ENCODE measurements at places on chromosomes 11 and 22.

- DNase-seq, result no peak
These were observed 109.3 kb downstream of the FBXO7 start for GRCh38 chr22:32583921-32584335.

GRCh38 chr22:45642986-45643385, 28.6 kb upstream of the ATXN10 start:
- no peak for DNase-seq

DNA sequence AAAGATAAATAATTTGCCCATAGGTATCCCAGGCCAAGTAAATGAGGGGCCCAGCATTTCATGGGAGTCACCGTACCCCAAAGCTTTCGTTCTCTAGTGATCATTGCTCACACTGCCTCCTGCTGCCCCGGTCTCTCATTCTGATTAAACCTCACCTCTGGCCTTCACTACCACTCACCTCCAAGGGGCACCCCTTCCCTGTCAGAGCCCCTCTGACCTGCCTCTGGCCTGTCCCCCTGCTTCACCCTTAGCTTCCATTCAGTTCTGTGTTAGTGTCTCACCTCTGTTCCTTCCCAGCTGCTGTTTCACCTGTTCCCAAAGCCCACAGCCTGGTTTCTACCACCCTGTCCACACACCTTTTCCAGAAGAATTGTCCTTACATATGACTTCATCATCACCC, 150.3 kb upstream of the E2F8 start:
- DNase-seq, result no peak

- no peak for DNase-seq
These were observed 199.9 kb downstream of the DSCAML1 start for GRCh38 chr11:117597071-117597470.

GRCh38 chr22:47067321-47067890, 305.0 kb downstream of the TBC1D22A start:
- DNase-seq, result no peak

DNA sequence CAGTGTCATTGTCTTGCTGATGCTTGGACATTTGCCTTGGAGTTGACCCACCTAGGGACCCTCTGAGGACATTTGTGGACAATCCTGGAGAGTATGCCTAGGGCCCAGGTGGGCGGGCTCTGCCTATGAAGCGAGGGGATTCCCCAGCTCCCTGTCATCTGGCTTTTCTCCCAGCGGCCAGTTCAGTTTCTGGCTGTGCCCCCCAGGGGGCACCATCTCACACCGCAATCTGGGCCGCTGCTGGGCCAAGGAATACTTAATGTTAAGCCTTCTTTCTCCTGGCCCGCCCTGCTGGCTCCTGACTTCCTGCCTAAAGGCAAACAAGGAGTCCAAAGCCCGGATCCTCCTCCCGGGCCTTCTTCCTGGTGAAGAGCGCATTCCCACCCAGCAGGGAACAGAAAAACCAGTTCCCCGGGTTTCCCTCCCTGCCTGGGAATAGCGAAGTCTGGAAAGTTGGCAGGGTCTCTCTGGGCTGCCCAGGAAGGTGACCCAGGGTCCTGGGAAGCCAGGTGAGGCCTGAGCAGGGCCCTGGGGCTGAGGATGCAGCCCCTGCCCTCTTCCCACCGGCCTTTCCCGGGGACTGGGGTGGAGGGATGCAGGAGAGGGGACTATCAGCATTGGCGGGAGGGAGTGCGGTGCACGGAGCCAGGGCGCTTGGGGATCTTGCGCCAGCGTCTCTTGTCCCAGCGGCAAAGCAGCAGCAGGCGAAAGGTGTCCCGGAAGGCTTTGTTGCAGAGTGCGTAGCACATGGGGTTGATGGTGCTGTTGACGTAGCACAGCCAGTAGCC, 11.9 kb downstream of the CHRM1 start:
- DNase-seq, result no peak

GRCh38 chr22:17753401-17753989, 20.8 kb downstream of the BID start:
- no peak for DNase-seq

GRCh38 chr11:11089805-11090204, 232.0 kb upstream of the ZBED5 start:
- no peak for DNase-seq

DNA sequence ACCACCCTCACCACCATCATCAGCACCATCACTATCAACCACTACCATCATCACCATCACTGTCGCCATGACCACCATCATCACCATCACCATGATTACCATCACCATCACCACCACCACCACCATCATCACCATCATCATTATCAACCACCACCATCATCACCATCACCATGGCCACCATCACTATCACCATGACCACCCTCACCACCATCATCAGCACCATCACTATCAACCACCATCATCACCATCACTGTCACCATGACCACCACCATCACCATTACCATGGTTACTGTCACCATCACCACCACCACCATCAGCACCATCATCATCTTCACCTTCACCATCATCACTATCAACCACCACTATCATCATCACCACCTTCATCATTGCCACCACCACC, 183.4 kb downstream of the SHANK2 start:
- no peak for DNase-seq

GRCh38 chr22:42873356-42873755, 16.3 kb upstream of the ARFGAP3 start:
- no peak for DNase-seq

GRCh38 chr11:131447277-131447815, 76.9 kb downstream of the NTM start:
- DNase-seq, result no peak

DNA sequence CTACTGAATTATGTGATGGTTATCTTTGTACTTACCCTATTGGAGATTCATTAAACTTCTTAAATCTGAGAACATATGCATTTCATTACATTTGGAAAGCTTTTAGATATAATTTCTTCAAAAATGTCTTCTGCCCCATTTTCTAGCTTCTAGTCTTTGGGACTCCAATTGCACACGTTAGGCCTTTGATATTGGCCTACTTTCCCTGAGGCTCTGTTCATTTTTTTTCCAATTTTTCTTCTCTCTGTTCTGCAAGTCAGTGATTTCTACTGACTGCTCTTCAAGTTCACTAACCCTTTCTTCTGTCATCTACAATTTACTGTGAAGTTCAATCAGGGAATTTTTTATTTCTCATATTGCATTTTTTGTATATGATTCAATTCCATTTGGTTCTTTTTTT, 43.0 kb downstream of the FZD4 start:
- DNase-seq, result no peak

- DNase-seq, result no peak
These were observed 9.3 kb upstream of the SERPING1 start for GRCh38 chr11:57588046-57588710.

DNA sequence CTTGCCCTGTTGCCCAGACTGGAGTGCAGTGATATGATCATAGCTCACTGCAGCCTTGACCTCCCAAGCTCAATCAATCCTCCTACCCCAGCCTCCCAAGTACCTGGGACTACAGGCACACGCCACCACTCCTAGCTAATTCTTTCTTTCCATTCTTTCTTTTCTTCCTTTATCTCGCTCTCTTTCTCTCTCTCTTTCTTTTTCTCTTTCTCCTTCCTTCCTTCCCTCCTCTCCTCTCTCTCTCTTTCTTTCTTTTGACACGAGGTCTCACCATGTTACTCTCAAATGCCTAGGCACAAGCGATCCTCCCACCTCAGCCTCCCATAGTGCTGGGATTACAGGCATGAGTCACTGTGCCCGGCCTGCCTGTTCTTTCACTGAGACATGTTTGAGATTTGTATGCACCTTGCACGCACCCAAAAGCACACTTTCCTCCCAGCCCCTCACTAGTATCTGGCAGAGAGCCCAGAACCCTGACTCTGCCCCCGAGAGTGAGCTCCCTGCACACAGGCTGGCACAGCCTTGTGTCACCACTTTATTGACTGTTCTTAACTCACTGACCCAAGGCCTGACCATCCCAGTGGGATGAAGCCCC, 56.8 kb downstream of the CD6 start:
- DNase-seq, result no peak

DNA sequence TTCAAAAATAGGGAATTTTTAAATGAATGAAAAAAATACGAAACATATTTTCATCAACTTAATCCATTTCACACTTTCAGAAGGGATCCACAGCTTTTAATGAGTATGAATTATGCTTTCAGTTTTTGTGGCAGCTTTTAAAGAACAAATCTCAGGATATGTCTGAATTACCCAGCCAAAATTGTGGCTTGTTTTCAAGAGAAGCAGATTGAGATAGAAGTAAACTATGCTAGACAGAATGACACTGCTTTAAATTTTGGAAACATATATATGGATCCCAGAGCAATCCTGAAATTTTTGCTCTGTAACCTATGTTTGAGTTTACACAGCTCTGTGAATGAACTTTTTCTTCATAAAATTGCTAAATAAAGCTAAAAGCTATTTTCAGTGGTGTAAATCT, 2.4 kb upstream of the HINFP start:
- DNase-seq, result no peak

DNA sequence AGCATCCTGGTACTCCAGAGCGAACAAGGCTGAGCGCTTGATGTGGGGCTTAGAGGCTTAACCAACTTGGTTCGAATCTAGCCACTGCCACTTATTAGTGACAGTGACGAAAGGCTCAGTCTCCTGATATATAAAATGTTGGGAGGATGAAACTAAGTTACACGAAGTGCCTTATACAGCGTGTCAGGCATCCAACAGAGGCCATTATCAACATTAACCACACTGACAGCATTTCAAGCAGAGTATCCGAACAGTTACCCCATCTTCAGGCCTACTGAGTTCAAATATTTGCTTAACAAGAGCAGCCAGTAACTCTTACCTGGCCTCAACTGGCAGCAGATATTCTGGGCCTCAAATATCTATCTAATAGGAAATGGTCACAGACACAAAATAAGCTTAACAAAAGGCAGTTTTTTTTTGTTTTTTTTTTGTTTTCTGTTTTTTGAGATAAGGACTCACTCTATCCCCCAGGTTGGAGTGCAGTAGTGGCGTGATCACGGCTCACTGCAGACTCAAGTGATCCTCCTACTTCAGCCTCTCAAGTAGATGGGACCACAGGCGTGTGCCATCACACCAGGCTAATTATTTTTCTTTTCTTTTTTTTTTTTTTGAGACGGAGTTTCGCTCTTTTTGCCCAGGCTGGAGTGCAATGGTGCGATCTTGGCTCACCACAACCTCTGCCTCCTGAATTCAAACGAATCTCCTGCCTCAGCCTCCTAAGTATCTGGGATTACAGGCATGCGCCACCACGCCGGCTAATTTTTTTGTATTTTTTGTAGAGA, 2.9 kb downstream of the SERPIND1 start:
- no peak for DNase-seq

DNA sequence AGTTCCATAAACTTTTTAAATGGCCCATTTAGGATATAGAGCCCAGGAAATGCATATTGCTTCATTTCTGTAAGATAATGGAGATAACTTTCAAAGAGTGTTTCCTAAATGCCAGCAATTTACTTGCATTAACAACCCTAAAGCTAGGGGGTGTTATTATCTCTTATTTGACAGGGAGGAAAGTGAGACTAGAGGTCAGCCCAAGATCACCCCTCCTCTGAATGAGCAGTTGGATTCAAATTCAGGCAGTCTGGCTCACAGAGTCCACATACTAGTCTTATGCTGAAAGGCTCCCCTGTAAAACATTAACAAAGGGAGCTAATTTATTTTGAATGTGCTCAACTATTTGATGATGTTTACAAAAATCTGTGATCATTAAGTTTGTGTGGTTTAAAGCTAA, 49.9 kb upstream of the TRIM77 start:
- DNase-seq, result no peak

- DNase-seq, result no peak
These were observed 67.3 kb upstream of the CSNK2A3 start for GRCh38 chr11:11420191-11420898.

DNA sequence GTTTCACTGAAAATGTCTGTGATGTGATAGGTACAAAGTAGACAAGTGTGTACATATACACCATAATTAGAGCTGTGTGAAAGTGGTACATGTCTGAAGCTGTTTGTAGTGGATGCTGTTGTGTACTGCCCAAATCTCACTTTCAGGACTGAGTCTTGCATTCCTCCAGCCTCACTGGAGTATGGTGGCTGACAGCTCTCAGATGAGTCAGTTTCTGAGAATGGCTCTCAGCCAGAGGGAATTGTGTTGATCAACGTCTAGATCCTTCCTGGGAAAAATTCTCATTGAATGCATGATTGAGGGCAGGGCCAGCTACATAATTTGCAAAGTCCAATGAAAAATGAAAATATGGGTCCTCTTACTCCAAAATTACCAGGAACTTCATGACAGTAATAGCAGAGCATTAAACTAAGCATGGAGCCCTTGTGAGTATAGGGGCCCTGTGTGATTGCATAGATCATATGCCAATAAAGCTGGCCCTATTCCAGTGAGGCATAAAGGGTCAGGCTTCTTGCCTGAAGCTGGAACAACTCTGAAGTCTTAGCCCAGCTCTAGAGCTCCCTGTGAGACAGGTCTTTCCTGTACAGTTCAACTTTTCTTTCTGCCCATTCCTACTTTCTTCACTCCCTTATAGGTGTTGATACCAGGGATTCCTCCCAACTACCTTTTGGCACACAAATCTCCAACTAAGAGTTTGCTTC, 10.8 kb upstream of the CYP2R1 start:
- DNase-seq, result no peak

- DNase-seq, result no peak
These were observed 20.3 kb upstream of the WNT11 start for GRCh38 chr11:76226626-76227025.

- DNase-seq, result no peak
These were observed 136.8 kb downstream of the CD44 start for GRCh38 chr11:35275786-35276170.

DNA sequence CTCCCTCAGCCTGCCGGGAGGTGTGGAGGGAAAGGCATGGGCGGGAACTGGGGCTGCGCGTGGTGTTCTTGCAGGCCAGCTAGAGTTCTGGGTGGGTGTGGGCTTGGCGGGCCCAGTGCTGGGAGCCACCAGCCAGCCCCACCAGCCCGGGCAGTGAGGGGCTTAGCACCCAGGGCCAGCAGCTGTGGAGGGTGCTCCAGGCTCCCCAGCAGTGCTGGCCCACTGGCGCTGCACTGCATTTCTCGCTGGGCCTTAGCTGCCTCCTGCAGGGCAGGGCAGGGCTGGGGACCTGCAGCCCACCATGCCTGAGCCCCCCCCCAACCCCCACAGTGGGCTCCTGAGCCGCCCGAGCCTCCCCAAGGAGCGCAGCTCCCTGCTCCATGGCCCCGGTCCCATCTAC, 304.2 kb downstream of the KCNA4 start:
- no peak for DNase-seq

DNA sequence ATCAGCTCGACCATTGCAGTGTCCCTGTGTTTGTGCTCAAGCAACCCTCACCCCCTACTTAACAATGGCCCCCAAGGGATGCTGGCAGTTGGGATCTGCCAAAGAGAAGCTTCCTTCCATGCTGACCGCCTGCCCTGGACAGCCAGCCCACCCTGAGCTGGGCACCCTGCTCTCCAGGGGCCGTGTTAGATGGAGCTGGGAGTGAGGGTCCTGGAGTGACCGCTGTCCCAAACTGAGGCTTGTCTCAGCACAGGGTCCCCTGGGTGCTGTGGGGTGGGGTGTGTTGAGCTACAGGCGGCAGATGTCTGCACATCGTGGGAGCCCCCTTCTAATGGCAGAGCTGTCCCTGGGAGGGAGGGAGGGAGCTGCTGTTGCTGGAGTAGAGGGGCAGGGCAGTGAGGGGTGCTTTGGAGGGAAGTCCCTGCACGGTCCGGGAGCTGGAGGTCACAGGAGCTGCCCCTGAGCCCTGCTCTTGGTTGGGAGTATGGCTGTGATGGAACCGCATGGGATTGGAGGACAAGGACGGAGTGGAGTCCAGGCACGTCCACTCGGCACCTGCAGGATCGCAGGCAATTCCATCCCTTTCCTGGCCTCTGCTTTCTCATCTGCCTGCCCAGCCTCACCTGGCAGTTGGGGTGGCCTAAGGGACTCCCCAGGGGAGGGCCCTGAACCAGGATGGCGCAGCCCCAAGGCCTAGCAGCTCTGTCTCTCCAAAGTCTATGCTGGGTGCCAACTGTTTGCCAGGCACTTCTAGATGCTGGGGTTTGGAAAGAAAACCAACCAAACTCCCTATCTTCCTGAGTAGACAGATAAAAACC, 126.3 kb downstream of the ARHGAP8 start:
- no peak for DNase-seq

All from stimulated activated CD8-positive, alpha-beta memory T cell treated with anti-CD3 and anti-CD28 coated beads, Interleukin-15, amount 100 ng/mL, for 1 hour (primary cell).